HCT116 (cell line): ENCODE measurements at places on chromosomes 3 and 15.

DNA sequence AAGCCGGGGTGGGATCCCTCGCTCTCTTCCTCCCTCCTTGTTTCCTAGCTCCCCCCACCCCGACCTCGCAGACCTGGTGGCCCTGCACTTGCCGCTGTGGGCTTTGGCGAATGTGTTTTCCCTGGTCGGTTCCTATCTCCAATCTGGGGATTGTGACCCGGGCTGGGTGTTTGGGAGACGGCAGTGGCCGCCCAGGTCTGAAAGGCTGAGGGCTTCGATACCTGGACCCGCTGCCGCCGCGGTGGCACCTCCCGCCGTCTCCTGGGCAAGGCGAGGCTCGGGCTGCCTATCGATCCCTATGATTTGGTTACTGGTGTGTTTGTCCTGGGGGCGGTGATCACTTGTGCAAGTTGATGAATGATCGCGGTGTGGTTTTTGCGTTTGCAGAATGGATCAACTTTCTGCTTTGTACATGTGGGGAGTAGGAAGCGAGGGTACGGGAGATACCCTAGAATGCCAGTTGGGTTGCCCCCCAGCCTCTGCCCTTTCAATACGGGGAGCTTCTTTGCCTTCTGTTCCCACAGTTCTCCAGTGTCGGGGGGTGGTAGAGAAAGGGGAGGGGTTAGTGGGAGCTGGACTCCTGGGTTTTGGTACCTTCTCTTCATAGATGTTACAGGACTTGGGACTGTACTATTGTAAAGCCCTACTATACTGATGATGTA, 3.0 kb downstream of the BBX start:
- DNase-seq, result no peak

DNA sequence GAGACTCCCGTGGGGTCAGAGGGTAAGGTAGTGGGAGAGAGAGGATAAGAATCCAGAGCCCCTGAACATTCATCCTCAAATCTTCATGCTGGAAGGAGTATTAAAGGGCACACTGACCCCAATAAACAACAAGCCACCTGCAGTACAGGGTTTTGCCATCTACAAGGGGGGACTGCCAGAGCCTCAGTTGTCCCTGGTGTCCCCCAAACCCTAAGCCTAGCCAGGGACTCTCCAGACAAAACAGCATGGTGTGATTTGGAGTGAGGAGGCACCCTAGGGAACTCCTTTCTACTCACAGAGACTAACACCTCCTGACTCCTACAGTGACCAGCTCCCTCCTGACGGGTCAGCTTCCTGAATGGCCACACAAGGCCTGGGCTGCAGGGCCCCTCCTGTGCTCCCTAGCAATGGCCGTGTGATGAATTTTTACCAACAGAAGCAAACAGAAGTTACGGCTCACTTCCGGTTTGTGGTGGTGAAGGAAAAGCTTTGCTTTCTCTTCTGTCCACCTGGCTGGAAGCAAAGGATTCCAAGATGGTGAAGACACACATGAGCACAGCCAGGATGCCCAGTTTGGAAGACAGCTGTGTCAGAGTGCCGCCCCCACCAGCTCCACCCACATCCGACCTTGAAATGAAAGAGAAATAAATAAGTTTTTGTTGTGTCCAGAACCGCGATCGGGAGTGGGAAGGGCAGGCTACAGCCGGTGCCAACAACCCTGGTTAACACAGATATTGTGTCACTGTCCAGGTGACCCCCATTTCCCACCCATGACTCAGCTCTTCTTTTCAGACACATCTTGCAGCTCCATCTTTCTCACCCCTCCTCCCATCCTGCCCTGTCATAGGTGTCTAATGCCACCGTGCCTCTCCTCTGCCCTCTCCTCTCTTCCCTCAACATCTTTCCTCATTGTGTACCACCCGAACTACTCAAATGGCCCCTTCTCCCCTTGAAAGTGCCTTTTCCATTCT, 69.6 kb upstream of the ATP13A3 start:
- DNase-seq, result no peak

DNA sequence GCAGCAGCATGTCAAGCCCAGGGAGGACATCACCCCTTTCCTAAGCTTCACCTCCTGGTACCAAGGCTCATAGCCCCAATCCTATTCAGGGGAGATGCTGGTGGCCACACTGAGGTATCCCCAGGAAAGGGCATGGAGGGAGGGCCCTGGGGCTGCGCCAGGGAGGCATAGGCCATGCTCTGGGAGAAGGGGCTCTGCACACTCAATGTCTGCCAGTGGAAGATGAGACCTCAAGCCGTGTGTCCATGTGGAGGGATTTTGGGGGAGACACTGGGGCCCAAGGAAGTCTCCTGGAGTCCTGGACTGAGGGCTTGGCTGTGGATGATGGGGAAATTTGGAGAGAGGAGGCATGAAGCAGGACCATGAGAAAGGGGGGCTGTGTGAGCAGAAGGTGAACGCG, 21.2 kb upstream of the PRR23E start:
- DNase-seq, result no peak

GRCh38 chr15:42037656-42038055, 16.8 kb upstream of the PLA2G4E start:
- no peak for DNase-seq

- DNase-seq, result no peak
Observed at GRCh38 chr3:43222590-43222989, 63.8 kb upstream of the SNRK start.

DNA sequence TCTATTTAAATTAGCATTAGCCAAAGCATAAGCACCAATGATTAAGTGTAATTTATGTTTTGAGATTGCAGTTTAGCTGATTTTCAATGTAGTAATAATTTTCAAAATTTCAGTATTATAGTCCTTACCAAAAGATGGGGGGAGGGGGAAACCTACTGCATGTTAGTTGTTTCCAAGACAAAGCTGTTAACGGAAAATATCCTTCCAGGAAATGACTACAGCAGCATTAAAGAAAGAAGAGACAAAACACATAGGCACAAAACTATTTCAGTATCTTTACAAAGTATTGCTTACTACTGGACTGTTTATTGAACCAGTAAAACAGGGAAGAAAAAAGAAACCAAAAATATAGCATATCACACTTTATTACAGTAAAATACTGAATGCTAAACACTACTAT, 10.5 kb downstream of the BNIP2 start:
- no peak for DNase-seq

DNA sequence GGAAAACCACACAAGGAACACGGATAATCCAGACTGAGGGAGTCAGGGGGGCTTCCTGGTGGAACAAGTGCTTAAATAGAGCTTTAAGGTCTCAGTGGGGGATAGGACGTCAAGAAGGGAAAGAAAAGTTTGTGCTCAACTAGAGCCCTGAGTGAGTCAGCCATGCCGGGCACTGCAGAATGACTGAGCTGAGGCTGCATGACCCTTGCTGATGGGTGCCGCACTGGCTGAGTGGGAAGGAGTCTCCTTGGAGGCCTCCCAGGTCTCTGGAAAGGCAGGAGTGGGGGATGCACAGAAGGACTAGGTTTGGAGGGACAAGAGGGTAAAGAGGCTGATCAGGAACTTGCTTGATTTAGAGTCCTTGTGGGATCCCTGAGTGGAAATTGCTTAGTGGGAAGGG, 150.3 kb downstream of the RPLP1 start:
- DNase-seq, result no peak

GRCh38 chr3:94076055-94076454, 13.2 kb downstream of the NSUN3 start:
- DNase-seq, result no peak

DNA sequence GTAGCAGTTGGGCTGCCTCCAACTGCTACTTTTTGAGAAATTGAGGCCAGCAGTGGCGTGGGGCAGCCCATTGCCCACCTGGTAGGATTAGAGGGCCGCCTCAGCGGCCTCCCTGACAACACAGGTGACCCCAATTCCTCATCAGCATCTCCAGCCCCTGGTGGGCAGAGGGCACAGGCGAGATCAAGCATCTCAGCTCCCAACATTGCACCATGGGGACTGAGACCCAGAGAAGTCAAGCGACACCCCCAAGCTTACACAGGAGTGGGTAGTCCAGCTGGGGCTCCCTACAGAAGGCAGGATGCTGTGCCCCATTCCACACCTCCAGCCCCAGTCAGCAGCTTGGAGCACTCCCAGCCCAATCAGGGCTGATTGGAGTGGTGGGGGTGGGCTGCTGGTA, 228 bp upstream of the H1-8 start:
- no peak for DNase-seq

GRCh38 chr15:68794863-68795262, 25.8 kb downstream of the ANP32A start:
- no peak for DNase-seq

- DNase-seq, result no peak
Observed at GRCh38 chr3:106349191-106349881, 480.5 kb upstream of the CBLB start.

DNA sequence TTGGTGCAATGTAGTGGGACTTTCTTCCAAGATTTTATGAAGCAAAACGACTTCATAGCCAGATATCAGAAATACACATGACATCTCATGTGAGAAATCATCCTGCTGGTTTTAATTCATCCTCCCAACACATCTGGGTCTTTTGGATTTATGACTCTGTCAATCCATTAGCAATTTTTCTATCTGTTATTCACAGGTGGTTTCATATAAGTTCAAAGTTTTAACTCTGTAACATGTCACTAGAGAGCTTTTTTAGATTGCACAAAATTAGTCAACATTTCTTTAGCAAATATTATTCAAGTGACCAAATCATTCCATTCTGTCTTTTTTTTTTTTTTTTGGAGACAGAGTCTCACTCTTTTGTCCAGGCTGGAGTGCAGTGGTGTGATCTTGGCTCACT, 30.4 kb downstream of the SQOR start:
- DNase-seq, result no peak

DNA sequence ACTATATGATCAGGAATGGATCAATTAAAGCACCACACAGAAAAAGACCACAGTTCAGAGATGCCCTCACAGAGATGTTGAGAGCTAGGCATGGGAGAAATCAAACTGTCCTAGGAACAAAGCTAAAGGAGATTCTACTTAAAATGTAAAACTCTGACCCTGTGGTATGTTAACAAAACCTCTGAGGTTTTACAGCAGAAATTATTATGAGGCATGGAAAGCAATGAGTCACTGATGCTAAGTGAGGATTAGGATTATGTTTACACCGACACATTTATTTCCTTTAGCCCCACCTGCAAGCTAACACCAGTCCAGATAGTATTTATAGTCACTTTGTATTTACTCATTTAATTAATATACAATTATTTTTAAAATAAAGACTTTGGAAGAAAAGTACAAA, 1242.2 kb downstream of the OTOL1 start:
- DNase-seq, result no peak

GRCh38 chr3:43692971-43693370, 2.2 kb downstream of the ABHD5 start:
- no peak for DNase-seq

GRCh38 chr3:19147905-19148767, at the start of gene KCNH8:
Gene KCNH8, plus strand, starts transcription at chr3:19148510. Its CDS starts 210 bp downstream, at chr3:19148720.
- DNase-seq, result no peak

DNA sequence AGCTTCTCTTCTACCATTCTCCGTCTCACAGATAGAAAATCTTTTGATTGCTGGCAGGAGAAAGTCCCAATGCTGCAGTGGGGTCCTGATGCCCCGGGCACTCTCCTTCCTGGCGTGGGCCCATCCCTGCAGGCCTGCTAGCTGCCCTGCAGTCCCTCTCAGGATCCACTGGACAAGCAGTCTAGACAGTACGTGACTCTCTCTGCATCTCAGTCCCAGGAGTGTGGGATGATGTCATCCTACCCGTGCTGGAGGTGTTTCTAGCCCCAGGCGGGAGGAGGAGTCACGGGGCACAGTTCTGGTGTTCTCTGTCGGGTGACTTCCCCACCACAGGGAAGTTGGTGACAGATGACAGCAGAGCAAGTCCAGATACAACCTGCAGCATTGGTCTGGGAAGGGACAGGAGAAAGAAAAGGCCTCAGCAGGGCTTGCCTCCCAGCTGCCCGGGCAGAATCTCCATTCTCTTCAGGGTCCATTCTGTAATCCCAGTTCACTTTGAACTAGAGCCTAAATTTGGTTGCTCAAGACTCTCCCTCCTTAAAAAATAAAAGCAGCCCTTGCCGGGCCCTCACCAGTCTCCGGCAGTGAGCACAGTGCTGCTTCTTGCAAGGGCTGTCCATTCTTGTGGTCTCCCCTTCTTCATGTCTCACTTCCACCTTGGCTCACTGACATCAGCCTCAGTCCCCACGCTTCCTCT, 30.6 kb downstream of the SLC28A1 start:
- DNase-seq, result peak; percentile 81

GRCh38 chr15:45473068-45473467, 49.5 kb downstream of the SLC30A4 start:
- DNase-seq, result no peak

DNA sequence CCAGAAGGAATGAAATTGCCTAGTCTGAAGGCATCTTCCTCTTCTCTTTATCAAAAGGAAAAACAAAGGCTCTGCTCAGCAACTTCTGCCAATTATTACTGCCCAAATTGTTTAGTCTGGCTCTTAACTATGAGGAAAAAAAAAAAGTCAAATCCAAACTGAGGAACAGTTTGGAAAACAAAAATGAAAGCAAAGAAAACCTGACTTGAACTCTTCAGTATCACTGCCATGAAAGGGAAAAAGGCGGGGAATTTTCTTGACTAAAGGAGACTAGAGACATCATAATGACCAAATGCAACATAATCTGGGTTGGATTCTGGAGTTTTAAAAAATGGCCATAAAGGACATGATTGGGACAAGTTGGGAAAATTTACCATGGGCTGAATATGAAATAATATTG, 156.3 kb downstream of the STT3B start:
- DNase-seq, result no peak

DNA sequence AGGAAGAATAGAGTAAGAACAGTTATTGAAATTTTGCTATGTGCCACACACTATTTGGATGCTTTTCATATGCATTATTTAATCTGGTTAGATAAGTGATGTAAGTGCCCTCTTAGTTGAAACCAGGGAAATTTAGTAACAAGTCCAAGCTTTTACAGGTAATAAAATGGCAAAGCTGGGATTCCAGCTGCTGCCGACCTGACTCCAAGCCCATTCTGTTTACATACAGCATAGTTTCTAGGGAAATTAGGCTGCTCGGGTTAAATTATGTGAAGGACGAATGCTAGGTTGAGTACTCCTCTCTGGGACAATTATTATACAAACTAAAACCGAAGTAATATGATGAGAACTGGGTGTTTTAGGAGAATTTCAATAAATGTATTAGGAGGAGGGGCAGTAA, 38.7 kb upstream of the FAH start:
- DNase-seq, result no peak

GRCh38 chr3:38724392-38724736, 74.9 kb upstream of the SCN5A start:
- DNase-seq, result no peak

GRCh38 chr3:141767066-141767465, 3.9 kb downstream of the GRK7 start:
- DNase-seq, result no peak

- no peak for DNase-seq
Observed at GRCh38 chr3:87801409-87801808, 257.4 kb downstream of the CGGBP1 start.

GRCh38 chr3:52230461-52230860, 5.0 kb upstream of the TLR9 start:
- DNase-seq, result no peak

GRCh38 chr15:53880357-53880756, 97.9 kb upstream of the UNC13C start:
- DNase-seq, result no peak
